ENCODE measurements at places on chromosomes 3 and 15. TPM values are rescaled to one million over a fixed set of nuclear protein-coding genes. Genes with fewer than 3 reads are reported as not detected.
A peak's percentile ranks its signal among the peaks of the same experiment; 100 is the strongest.

DNA sequence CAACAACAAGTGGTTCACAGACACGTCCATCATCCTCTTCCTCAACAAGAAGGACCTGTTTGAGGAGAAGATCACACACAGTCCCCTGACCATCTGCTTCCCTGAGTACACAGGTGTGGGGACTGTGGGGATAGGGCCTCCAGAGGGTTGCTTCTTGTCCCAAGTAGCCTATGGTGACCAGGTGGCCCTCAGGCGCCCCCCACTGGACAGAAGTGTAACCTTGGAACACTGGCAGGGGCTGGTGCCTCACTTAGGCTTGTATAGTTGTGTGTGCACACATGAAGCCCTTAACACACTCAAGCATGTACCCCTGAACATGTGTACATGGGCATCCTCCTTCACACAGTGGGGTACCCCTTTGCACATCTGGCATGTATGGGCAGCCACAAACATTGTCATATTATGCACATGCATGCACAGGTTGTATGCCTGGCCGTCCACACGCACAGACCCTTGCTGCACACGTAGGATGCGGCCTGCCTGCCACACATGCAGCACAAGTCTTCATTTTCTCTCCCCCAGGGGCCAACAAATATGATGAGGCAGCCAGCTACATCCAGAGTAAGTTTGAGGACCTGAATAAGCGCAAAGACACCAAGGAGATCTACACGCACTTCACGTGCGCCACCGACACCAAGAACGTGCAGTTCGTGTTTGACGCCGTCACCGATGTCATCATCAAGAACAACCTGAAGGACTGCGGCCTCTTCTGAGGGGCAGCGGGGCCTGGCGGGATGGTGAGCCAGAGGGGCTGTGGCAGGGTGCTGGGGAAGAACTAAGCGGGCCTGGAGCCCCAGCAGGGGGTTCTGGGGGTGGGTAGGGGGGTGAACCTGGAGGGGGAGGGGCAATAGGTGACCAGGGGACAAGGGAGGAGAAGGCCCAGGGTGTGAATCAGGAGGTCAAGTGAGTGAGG lies 11.7 kb upstream of the SEMA3B start:
- no peak for DNase-seq

GRCh38 chr3:176214758-176215157 lies 982.5 kb downstream of the TBL1XR1 start:
- no peak for DNase-seq

- DNase-seq: peak; percentile 88
These were observed 45.6 kb downstream of the DCBLD2 start for GRCh38 chr3:98855806-98856400.

DNA sequence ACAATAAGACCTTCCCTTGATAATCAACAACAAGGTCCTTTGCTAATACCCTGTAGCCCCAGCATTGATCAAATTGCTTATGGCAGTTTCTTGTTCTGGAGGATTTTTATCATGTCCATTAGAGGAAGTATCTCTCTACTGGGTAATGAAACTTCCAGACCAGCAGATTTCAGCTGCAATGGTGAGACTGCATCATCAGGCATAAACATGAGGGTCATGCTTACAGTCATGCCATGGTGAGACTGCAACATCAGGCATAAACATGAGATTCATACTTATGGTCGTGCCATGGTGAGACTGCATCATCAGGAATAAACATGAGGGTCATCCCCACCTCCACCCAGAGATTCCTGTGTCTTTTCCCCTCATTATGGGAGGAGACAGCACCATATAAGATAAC lies 129.0 kb upstream of the LIPC start:
- no peak for DNase-seq

- no peak for DNase-seq
These were observed 259.5 kb upstream of the TGFBR2 start for GRCh38 chr3:30346933-30347320.

- no peak for DNase-seq
These were observed 232.3 kb upstream of the MRPL3 start for GRCh38 chr3:131735116-131735515.

CLDN11 gene
- 27.5 TPM for total RNA-seq

CCDC39 gene
- total RNA-seq: 0.10 TPM

STARD5 gene
- 0.52 TPM for total RNA-seq

EIF4E3 gene
- total RNA-seq: 7.5 TPM

Measured in renal cortical epithelial cell (primary cell).